ENCODE measurements at places on chromosomes 13 and 19.

DNA sequence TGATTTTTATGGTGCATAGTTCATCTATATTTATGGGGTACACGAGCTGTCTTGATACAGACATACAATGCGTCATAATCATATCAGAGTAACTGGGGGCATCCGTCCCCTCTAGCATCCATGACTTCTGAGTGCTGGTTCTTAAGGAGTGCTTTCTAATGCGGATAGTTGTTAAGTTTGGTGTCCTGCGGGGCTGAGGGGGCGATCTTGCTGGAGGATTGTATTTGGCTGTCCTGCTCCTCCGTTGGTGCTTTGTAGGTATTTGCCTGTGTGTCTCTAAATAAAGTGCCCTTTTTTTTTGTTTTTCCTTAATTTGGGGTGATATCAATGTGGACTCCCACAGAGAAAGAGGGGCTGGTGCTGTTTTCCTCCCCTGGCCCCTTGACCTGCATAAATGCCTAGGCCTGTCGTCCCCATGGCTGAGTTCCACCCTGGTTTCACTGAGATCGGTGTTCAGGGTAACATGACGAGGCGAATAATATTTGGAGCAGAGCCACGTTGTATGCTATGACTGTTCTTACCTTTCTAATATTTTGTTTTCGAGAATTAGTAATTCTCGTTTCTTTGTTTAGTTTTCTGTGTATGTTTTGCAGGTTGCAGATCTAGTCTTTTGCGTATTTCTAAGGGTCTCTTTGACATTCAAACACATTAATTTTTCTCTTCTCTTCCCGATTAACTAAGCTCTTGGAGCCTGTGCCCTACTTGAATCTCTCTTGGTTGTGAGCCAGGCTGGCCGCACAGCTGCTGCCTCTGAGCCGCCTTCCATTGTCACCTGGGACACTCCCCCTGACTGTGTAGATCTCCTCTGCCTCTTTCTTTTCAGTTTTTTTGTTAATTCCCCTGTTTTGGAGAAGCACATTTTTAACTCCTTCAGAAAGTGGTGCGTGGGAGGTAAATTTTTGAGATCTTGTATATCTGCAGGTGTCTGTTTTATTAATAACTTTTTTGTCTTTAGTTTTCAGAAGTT, 100.3 kb downstream of the ARHGEF7 start:
- no peak for DNase-seq

GRCh38 chr13:90806892-90807291, 540.6 kb upstream of the MIR17HG start:
- DNase-seq = no peak

GRCh38 chr13:27379694-27380641, 44.5 kb upstream of the GTF3A start:
- DNase-seq = peak; percentile 19

GRCh38 chr19:50309396-50310125, 19.6 kb downstream of the KCNC3 start:
- no peak for DNase-seq

All from activated T-helper 1 cell treated with anti-CD3 and anti-CD28 coated beads, Interleukin-2, amount 50 U/mL, for 16 hours (primary cell).